ENCODE measurements at places on chromosomes 1 and 21.

- no peak for DNase-seq
Measured at GRCh38 chr1:201358596-201358995, 18.9 kb downstream of the TNNT2 start.

DNA sequence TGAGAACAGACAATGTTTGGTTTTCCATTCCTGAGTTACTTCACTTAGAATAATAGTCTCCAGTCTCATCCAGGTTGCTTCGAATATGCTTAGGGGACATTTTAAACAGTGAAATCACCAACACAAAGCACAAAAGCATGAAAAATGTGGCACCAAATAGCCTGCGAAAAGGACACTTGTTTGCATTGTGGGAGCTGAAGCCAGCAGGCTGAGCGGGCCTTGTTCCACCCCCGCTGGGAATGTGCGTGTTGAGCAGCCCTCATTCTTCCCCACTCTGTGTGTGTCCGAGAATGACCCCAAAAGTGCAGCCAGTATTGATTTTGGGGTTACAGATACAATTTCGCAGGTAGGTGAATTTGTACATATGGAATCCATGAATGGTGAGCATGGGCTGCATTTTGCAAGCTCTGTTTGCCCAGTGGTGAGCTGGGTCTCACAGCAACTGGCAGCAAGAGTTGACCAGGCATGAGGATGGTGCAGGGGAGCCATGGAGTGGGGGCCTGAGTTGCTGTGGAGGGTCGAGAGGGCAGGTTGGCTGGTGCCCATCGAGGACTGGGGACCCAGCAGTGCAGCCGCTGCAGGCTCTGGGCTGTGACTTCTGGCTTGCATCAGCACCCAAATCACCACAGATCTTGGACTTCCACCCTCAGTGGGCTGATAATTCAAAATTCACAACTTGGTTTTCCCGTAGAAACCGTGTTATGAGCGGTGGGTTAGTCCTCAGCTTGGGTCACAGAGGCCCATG is 29.4 kb downstream of the NENF start:
- peak; percentile 80 for DNase-seq

GRCh38 chr1:90133133-90133532 is 138.2 kb downstream of the ZNF326 start:
- DNase-seq, result no peak

GRCh38 chr1:26889551-26890466 is at the start of gene GPN2:
TSS of gene GPN2 (minus strand) at chr1:26890283. CDS start at chr1:26890096, 187 bp downstream.
- DNase-seq, result peak; percentile 75

GRCh38 chr1:224486801-224487583 is 52.4 kb upstream of the WDR26 start:
- DNase-seq, result no peak

DNA sequence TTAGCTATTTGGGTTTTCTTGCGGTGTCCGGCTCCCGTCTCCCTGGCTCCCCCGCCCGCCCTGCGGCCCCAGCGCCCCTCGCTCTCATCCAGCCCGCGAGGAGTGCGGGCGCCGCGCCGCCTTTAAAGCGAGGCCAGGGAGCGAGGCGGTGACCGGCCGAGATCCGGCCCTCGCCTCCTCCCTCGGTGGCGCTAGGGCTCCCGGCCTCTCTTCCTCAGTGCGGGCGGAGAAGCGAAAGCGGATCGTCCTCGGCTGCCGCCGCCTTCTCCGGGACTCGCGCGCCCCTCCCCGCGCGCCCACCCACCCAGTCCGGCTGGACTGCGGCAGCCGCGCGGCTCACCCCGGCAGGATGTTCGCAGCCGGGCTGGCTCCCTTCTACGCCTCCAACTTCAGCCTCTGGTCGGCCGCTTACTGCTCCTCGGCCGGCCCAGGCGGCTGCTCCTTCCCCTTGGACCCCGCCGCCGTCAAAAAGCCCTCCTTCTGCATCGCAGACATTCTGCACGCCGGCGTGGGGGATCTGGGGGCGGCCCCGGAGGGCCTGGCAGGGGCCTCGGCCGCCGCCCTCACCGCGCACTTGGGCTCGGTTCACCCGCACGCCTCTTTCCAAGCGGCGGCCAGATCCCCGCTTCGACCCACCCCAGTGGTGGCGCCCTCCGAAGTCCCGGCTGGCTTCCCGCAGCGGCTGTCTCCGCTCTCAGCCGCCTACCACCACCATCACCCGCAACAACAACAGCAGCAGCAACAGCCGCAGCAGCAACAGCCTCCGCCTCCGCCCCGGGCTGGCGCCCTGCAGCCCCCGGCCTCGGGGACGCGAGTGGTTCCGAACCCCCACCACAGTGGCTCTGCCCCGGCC is 492 bp downstream of the HLX start:
- DNase-seq, result no peak

DNA sequence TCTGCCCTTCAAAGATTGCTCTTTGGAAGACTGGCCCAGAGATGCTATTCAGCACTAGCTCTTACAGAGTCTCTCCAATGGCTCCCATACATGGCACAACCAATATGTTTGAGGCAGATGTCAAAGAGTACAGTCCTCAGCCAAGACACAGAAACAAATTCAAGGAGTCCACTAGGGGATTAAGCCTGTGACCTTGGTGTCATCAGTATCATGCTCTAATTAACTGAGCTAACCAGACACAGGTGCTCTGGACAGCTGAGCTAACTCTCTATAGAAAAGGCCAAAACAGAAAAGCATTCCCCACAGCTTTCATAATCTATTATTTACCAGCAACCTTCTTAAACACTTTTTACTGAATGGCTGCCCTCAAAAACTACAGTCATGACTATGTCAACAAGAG is 666.0 kb upstream of the PLXNA2 start:
- DNase-seq, result no peak

DNA sequence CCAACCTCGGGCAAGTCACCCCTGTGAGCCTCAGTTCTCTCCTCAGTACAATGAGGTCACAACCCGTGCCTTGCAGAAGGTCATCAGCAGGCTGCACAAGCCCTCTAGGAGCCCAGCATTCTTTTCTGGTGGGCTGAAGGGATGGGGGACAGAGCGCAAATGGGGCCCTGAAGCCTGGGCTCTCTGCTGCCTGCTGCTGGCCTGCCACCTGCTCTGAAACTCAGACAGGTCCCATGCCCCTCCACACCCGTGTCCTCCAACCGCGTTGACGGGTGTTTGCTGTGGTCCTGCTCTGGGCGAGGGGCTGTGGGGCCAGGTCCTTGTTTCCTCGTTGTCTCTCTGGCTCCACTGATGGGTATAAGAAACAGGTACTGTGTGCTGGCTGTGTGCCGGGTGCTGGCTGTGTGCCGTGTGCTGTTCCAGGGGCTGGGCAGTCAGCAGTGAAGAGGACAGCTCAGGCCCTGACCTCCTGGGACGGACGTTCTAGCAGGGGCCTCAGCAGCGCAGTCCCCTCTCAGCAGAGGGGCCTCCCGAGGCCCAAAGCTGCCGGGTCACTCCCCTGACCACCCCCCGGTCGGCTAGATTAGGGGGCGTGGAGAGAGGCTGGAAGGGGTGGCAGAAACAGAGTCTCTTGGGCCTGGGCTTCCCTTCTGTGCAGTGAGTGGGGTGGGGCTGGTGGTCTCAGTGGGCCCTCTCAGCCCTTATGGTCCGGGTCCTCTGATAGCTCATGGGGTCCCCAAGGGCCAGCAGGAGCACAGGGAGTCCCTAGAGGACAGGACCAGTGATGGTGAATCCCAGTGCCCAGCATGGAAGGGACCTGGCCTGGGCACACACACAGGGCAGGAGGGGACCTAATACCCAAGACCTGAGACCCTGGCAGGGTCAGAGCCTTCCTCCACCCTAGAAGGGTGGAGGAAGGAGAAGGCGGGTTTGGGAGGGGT is 42.1 kb downstream of the DMRTB1 start:
- DNase-seq, result no peak

GRCh38 chr21:30818837-30819610 is 6.0 kb upstream of the KRTAP8-1 start:
- no peak for DNase-seq

DNA sequence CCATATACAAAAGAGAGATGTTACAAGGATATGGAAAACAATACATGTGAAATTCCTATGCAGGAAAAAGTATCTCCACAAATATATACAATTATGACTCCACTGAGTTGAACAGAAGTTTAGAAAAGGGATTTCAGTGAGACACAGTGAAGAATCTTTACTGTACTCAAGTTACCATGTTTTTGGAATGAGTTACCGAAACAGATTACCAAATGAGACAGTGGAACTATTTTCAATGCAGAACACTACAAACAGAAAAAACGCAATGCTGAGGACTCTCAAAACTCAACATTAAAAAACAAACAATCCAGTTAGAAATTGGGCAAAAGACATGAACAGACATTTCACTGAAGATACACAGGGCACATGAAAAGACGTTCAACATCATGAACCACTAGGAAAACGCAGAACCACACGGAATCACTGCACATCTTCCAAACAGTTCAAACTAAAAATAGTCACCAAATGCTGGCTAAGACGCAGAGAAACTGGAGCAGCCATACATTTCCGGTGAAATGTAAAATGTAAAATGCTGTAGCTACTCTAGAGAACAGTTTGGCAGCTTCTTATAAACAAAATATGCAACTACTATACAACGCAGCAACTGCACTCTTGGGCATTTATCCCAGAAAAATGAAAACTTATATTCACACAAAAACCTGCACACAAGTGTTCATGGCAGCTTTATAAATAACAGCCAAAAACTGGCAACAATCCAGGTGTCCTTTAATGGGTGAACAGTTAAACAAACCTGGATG is 118.7 kb downstream of the UBR4 start:
- DNase-seq, result no peak

DNA sequence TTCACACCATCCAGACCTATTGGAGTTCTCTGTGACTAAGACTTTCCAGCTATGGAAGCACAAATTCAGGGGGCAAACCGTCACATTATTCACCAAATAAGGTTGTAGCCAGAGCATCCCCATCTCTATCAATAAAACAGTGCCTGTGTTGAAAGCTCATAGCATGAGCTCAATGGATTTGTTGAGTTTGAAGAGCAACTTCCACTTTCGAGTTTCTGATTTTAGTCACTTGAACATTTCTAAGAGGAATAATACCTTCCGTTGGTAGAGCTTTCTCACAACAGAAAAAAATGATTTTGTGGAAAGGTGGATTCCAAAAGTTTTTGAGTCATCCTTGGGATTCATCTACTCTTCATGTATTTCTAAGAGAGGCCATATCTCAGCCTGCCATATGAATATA is 13.0 kb upstream of the ELAVL4 start:
- no peak for DNase-seq

DNA sequence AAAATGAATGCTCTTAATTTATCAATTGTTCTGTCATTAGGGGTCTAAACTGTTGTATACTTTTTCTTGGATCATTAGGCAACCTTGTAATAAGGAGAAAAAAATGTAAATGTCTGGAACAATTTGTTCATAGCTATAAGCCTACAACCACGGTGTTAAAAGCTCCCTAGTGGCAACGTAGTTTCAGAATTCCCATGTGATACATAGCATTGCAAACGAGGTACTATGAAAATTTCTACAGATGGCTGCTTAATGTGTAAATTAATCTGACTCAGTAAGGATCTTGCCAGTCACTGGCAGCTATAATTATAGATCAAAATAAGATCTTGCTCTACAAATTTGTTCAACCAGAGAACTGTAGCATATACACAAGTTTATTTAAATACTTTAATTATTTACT is 304.1 kb upstream of the ADGRL4 start:
- no peak for DNase-seq

DNA sequence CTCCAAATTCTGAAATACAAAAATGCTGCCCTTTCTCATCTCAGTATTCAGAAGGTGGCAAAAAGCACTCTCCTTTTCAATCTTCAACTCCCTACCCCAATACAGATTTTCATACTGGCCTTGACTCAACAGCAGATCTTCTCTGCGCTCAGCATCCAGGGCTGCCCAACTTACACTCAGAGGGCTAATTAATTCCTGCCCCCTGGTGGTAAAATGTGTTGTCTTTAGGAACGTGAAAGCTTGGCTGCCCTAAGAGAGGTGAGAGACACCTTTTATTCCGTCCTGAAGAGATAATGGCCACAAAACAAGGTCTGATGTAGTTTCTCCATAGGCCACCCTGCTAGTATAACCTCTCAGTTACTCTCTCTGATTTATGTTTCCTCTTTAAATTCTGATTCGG is 25.0 kb downstream of the KRTAP24-1 start:
- DNase-seq, result no peak

GRCh38 chr1:204721373-204722055 is 36.0 kb upstream of the LRRN2 start:
- DNase-seq, result no peak

GRCh38 chr21:26881504-26882228 is 36.5 kb upstream of the ADAMTS1 start:
- DNase-seq, result no peak

DNA sequence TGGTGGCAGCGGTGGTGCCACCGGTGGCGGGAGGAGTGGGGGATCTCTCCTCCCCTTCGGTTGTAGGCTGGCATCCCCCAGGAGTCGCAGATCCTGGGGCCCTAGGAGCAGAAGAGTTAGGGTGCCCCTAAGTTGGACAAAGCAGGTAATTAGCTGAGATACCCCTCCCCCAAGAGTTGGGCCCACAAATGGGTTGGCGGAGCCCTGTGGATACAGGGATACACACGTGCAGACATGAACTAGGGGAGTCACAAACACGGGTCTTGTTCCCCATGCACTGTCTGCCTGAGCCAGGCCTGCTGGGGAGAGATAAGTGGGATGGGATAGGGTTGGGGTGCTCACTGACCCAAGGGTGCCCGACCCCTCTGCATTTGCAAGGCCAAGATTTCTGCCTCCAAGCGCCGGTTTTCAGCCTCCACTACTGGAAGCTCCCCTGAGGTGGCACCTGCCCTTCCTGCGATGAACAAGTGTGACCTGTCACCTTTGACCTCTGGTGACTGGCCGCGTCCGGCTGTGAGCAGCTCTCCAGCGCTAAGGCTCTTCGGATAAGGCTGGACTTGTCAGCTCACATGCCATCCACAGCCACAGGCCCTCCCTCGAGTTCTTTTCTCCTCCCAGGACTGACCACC is 1.8 kb downstream of the CCDC17 start:
- no peak for DNase-seq

GRCh38 chr1:110063781-110064180 is 6.7 kb downstream of the ALX3 start:
- DNase-seq, result no peak
